ENCODE measurements at places on chromosomes 5 and 9. TPM values are rescaled to one million over a fixed set of nuclear protein-coding genes. Genes with fewer than 3 reads are reported as not detected.

Gene PRSS3
- total RNA-seq, result not detected

Gene TAF11L10
- 0.83 TPM for total RNA-seq

Gene ARID3C
- total RNA-seq, result not detected

Gene RNF183
- total RNA-seq, result not detected

Gene SPINK7
- total RNA-seq, result not detected

Gene ADAMTSL2
- 1.3 TPM for total RNA-seq

Gene GNA14
- total RNA-seq, result 0.32 TPM

Gene C9orf152
- not detected for total RNA-seq

Gene ANKRD31
- total RNA-seq, result 0.42 TPM

Gene MYORG
- total RNA-seq, result 4.6 TPM

Gene FBXL7
- total RNA-seq, result 25.3 TPM

Gene GABRP
- total RNA-seq, result not detected

Gene SARDH
- total RNA-seq, result 2.0 TPM

Gene PIP5K1B
- total RNA-seq, result 0.27 TPM

Gene PHF24
- 3.1 TPM for total RNA-seq

Gene ARSI
- total RNA-seq, result not detected

Gene STRBP
- total RNA-seq, result 111 TPM

Gene ANKRD18A
- 32.3 TPM for total RNA-seq

Gene INSYN2B
- not detected for total RNA-seq

Gene PLCXD3
- total RNA-seq, result 0.93 TPM

Gene HMCN2
- 9.3 TPM for total RNA-seq

Gene SNCB
- 3.7 TPM for total RNA-seq

Gene PDE6A
- total RNA-seq, result not detected

Gene NUTM2F
- total RNA-seq, result not detected

Gene AK8
- total RNA-seq, result 0.44 TPM

Gene DND1
- 5.4 TPM for total RNA-seq

Gene CNTLN
- total RNA-seq, result 11.3 TPM

Gene NOL6
- total RNA-seq, result 25.6 TPM

Gene TICAM2
- total RNA-seq, result 0.42 TPM

Gene C5orf52
- not detected for total RNA-seq

Gene LHX6
- total RNA-seq, result 2.8 TPM

Gene GPRIN1
- total RNA-seq, result 72.3 TPM

Gene RASEF
- 0.25 TPM for total RNA-seq

Gene IFNA21
- not detected for total RNA-seq
